COR-L47 (cell line): ENCODE measurements at places on chromosomes 2 and 18.

DNA sequence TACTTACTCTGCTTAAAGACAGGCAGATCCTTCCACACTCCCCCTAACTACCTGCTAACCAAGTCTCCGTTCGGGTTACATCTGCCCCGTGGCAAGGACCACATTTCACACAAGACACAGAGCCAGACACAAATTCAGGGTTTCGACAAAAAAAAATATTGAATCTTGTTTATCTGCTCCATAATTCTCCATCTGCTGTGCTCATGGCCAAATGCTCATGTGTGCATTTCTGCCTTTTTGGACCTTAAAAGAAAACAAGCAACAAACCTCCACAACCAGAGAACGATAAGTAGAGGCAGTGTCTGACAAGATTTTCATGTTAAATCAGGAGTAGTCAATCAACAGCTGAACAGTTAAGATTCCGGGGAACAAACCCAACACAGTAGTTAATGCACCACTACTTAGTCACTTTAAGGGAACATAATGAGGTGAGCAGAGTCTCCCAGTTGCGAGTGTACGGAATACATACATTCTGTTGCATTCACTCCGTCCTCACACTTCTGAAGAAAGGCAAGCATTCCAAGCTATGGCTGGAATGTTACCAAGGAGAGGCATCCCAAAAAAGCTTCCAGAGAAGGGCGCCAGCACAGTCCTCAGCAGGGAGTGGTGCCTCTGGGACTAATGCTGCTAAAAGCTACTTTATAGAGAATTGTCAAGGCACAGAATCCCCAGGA lies 121.0 kb downstream of the ANKRD44 start:
- DNase-seq: no peak

GRCh38 chr2:30144260-30144659 lies 2.5 kb upstream of the YPEL5 start:
- DNase-seq: no peak

DNA sequence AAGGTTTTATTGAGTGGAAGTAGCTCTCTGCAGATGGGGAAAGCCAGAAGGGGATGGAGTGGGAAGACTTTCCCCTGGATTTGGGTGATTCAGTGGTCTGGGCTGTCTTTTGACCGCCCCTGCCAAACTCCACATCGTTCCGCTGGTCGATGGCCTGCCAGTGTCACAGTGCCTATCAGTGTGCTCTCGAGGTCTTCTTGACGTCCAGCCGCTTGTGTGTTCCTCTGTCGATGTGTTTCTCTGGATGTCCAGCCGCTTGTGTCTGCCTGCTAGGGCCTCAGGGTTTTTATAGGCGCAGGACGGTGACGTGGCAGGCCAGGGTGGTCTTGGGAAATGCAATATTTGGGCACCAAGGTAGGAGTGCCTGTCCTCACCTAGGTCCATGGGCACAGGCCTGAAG lies 1371.4 kb upstream of the PIK3C3 start:
- no peak for DNase-seq

GRCh38 chr18:32258558-32259204 lies 68.8 kb downstream of the MEP1B start:
- DNase-seq: no peak
